ENCODE measurements at places on chromosomes 6 and 20. TPM values are rescaled to one million over a fixed set of nuclear protein-coding genes. Genes with fewer than 3 reads are reported as not detected.

NKAIN4 gene
- not detected for total RNA-seq

PLCB4 gene
- 29.1 TPM for total RNA-seq

ZNF343 gene
- 5.8 TPM for total RNA-seq

BPIFB2 gene
- not detected for total RNA-seq

NFATC2 gene
- total RNA-seq: 2.3 TPM

GRCh38 chr20:50968289-50968688 lies 9.7 kb downstream of the MOCS3 start:
- DNase-seq: no peak

GRCh38 chr20:22544462-22544861 lies 39.9 kb downstream of the FOXA2 start:
- no peak for DNase-seq

- no peak for DNase-seq
Observed at GRCh38 chr6:140744659-140745320, 1370.3 kb upstream of the CITED2 start.

DNA sequence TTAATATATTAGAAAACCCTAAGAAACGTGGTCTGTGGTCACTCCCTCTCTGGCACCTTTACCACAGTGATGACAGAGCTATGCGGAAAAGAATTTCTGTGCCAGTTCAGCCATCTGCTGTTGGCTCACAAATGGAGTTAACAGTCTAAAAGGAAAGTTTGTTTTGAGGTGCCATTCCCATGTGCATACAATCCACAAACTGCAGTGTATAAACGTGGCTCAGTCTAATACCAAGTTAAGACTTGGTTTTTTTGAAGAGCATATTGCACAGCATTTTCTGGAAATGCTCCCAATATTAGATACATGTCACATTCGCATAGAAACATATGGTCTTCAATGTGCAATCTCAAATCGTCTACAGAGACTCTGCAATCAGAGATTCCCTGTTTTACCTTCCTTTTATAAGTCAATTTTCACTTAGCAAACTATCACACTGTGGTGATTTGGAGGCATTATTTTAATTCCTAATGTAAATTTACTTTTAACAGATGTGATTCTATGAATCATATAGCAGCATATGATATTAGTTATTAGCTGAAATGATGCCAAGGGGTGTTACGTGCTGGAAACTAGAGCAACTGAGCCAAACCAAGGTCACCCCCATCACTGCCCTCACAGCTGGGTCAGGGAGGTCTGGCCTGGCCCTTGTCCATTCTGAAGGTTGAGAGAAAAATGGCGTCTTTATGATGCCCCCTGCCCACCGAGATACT lies 383.5 kb downstream of the PRKN start:
- no peak for DNase-seq

GRCh38 chr6:33391922-33392594 lies 435 bp downstream of the KIFC1 start:
- DNase-seq: no peak

DNA sequence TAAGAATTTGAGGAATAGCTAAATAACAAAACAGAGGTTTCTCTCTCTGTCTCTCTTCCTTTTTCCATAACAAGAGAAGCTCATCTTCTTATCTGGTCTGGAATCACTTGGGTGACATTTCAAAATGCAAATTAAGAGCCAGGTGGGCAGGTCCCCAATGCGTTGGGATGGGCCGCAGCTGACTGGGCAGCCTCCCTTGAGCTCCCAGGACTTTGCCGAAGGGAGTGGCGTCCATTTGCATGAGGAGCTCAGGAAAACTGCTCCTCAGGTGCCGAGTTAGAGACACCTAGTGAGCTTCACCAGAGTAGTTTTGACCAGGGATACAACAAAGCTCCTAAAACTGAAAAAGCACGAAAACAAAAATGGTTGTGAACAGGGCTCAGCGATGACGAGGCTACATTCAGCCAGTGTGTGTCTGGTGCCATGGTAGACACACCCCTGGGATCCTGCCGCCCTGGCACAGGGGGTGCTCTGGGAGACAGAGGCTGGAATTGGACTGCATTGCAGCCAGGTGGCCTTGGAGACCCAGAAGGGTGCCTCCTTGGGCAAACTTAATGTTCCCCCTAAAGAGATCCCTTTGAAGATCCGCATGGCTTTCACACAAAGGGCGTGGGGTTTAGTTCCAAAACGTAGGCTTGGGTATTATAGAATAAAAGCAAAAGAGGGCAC lies 13.5 kb upstream of the SERPINB6 start:
- no peak for DNase-seq

DNA sequence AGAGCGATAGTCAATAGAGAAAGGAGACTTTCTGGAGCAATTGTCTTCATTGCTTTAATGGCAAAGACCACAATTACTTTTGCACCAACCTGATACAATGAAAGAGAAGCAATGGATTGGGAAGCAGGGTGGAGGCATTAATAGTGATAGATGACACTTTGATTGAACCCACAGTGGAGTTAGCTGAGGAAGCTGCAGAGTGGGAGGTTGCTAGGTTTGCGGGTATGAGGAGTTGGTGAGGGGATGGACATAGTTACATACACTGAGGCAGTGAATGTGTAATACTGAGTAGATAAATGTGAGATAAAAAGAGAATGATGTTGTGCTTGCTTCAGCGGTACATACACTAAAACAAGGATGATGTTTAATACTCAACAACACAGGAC lies 91.9 kb downstream of the AKAP7 start:
- no peak for DNase-seq

- no peak for DNase-seq
Observed at GRCh38 chr20:17711267-17711627, 11.5 kb downstream of the BANF2 start.

DNA sequence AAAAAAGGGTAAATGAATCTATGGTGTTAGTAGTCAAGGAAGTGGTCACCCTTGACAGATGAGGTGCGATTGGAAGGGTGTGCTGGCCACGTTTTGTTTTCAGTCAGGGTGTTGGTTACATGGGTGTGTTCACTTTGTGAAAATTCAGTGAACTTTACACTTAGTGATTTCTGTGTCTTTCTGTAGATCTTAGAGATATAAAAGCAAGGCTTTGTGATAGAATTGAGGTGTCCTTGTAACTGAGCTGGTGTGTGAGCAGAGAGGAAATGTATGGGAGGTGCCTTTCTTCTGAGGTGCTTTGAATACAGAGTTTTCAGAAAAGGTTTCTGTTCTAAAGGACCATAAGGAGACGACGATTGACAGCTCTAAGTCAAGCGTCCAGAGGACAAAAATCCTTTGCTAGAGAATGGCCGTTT lies 90.5 kb downstream of the SAMD3 start:
- DNase-seq: no peak

DNA sequence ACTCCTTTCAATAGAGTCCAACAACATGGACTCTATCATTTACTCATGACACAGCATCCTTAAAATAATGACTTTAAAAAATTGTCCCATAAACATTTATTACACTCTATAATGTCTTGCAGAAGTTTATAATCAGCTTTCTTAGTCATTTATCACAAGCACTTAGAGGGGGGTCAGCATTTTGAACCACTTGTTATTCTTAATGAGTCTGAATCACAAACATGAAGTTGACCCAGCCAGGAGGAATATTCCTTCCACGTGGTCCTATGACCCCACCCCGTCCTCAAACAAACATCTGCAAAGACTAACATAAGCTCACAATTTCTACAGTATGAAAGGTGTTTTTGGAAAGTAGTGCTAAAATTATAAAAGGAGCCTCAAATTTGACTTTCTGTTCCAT lies 91.1 kb downstream of the MTFR2 start:
- no peak for DNase-seq

- no peak for DNase-seq
Observed at GRCh38 chr6:66198062-66198624, 491.1 kb upstream of the EYS start.

- no peak for DNase-seq
Observed at GRCh38 chr6:17292600-17293133, 11.5 kb downstream of the RBM24 start.

GRCh38 chr6:56827908-56828649 lies 126.8 kb upstream of the BEND6 start:
- DNase-seq: no peak

DNA sequence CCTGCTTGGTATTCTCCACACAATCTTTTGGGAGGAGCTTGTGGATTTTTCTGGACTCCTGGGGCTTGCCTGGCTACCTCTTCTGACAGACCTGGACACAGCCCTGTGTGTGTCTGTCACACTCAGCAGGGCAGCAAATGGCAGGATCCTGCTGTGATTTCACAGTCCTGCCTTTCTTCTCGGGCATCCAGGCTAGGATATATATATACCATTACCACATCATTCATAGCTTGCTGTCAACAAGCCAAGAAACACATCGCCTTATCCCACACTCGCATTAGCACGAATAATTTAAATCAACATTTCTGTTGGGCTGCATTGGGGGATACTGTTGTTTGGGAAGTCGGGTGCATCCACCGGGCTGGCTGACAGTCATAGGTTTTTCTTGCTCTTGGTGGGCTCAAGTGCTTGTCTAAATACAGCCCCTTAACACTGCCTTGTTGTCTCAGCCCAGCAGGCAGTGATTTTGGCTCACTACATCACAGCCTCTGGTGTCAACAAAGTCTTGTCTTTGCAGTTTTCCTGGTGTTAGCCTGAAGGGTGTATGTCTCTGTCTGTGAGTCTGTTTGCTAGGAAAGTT lies 154.9 kb upstream of the FERMT1 start:
- DNase-seq: no peak
